ENCODE measurements at places on chromosomes 12 and 14.
A peak's percentile ranks its signal among the peaks of the same experiment; 100 is the strongest.

DNA sequence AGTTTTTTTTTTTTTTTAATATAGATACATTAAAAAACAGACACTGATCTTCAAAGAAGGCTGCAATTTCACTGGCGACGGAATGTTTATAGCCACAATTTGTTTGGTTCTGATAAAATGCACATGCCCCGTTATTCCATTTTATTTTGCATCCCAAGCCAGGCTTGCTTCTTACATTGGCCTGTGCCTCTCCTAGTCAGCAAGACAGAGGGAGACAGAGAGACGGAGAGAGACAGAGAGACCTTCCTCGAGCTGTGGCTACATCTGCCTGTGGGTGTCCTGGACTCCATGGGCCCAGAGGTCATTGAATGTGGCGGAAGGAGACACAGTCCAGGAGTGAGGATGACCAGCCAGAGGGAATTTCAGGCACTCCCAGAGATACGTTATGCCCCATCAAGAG is 926.6 kb downstream of the VRK1 start:
- DNase-seq = no peak

DNA sequence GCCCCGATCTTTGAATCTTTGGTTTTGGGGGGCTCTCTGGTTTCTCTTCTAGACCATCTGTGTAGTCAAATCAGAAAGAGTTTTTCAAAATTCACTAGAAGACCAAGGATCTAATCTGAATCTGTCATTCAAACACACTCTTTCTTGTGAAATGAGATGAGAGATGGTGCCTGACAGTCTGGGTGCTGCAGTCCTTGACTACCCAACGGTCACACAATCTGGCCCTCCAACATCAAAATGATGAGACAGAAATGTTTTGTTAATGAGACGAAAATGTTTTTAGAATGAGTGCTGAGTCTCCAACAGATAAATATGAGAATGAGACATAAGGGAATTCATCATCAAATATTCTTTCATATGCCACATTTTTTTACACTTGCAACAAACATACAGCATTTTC is 695.7 kb upstream of the USP15 start:
- no peak for DNase-seq

DNA sequence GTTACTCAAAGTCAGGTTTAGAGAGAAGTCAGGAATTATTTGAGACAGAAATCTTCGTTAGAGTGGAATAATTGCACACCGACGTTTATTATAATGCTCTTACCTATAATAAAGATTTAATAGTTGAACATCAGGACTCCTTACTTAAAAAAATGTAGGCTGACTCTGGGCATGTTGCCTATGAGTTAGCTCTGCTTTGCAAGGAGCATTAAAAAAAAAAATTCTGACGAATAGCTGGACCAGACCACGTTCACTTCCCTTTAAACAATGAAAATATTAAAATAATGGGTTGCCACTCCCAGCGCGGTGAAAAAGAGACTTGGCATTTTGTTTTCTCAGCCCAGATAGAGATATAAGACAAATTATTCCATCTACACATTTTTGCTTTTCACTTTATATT is 574 bp upstream of the FANCM start:
- no peak for DNase-seq

DNA sequence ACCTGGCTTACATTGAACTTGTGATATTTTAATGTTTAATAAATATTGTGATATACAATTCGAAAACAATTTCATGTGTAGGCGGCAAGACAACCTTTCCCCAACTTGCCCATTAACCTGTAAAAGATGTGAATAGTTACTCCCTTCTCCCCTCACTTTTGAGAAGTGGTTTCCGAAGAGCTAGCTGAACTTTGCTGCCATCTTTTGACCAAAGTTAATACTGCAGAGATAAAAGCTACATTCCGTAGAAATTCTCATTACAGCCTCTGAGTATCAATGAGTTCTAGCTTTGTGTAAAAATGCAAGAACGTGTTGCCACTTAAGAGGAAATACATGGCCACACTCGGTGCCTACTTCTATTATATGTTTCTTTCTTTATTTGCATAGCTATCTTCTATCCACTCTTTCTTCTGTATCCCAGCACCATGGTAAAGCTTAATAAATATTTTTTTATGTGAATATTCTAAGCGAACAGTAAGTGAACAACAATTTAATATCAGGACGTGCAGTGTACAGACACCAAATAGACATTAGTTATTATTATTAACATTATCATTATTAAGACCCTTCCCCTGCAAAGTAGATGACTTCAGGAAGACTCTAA is 105.1 kb upstream of the TMEM260 start:
- peak; percentile 22 for DNase-seq

DNA sequence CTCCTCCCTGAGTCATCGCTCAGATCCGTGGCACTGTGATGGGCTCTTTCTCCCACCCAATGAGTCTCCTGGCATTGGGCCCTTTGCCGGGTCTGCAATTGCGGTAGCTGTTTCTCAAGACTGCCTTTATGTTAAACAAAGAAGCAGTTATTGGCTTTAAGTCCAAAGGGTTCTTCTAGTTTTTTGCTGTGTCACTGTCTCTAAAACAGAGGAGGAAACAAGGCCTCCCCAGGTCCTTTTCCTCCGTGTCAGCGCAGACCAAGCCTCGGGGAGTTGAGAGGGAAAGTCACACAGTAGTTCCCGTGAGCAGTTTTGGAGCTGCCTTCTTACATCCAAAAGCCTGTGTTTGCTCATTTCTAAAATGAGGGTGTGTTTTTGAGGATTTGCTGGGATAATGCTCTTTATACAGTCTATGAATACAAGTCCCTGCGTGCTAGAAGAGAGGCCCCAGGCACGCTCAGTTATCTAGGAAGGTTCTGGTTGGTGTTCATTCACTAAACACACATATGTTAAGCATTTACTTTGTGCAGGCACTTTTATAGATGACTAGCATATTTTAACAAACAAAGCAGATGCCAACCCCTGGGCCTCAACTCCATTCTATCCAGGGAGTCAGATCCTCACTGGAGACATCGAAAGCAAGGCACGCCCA is 126.0 kb upstream of the PZP start:
- DNase-seq = no peak

GRCh38 chr12:111435661-111436201 is 30.0 kb downstream of the SH2B3 start:
- no peak for DNase-seq

- no peak for DNase-seq
These were observed 638 bp downstream of the LAG3 start for GRCh38 chr12:6772726-6773589.

- DNase-seq = no peak
These were observed 41.9 kb downstream of the TTC8 start for GRCh38 chr14:88866305-88866704.

GRCh38 chr14:36208690-36209278 is 32.3 kb upstream of the PTCSC3 start:
- DNase-seq = no peak

DNA sequence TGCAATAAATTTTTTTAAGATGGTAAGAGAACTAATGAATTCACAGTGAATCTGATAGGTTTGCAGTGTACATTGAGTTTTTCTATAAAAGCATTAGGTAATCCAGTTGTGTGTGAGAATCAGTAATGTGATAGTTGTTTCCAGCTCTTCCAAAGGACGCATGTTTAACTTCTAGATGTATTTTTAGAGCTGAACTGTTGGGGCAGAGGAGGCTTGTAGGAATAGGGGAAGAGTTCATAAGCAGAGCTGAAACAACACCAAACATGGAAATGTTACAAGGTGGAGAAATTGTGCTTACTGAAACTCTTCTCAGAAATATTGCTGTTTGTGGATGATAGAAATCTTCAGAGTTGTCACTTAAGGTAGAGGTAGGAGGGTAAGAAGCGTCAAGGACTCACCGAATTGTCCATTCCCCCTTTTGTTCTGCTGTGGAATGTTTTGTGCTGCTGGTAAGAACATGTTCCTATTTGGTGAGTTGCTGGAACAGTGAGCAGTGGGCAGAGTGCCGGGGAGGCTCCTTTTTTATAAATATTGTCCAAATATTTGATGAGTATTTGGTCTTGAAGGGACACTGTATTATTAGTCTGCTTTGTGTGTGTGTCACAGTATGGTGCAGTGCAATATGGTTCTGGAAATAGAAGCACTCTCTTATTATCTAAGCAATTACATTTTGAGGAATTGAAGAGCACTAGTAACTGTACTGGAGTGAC is 76.7 kb downstream of the ANO6 start:
- DNase-seq = no peak

- DNase-seq = no peak
These were observed 43.1 kb downstream of the ZFP36L1 start for GRCh38 chr14:68749487-68750475.

DNA sequence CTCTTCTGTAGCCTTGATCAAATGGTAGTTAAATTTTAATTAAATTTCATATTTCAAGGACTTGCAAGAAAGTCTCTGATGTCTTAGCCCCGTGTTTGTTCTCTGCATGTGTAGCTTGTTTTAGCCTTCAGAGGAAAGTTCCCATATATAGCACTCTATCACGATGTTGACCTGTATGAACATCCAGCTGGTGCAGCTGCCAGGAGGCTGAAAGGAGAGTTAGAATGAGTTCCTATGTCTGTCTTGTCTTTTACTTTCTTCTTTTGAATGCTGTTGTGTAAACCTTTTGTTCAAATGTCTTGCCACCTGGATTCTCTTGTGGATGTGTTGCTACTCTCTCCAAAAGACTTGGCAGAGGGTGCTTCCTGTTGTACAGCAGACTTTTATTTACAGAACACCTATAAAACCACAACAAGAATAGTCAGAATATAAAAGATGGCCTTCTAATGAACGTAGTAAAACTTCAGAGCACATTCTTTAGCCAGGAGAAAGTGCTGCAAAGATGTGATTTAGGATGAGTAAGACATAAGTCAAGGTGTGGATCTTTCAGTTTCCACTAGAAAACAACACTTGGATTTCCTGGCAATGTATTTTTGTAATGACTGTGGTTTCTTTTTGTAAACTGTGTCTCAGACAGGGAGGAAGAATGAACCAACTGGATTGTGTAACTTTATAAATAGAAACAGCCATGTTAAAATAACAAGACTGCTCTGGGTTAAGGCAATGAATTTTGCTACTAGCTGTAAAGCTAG is 17.2 kb downstream of the NAV3 start:
- no peak for DNase-seq

DNA sequence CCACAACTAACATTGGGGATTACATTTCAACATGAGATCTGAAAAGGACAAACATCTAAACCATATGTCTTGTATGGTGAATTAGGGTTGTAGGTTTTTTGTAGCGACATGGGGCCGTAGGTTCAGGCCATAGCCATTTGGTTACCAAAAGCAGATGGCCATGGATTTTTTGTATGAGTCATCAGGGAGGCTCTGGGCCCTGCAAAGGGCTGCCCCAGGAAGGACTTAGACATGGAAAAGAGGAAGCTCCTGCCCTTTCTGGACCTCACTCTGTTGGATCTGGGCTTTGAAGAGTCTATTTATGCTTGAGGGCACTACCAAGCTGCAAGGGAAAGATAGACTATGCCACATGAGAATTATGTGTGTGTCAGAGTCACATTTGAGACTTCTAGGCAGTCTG is 89.3 kb upstream of the DHRS4 start:
- peak; percentile 17 for DNase-seq

GRCh38 chr12:113040722-113041171 is 15.8 kb upstream of the DTX1 start:
- DNase-seq = no peak

- peak; percentile 24 for DNase-seq
These were observed 162.8 kb downstream of the SNAPC1 start for GRCh38 chr14:61925043-61925442.

GRCh38 chr14:35687335-35687939 is 121.7 kb downstream of the RALGAPA1 start:
- peak; percentile 16 for DNase-seq

GRCh38 chr12:8841778-8842177 is 19.4 kb downstream of the A2ML1 start:
- no peak for DNase-seq
